ENCODE measurements at places on chromosomes 3 and 15. TPM values are rescaled to one million over a fixed set of nuclear protein-coding genes. Genes with fewer than 3 reads are reported as not detected.

- DNase-seq, result no peak
Observed at GRCh38 chr3:166296179-166296783, 459.1 kb upstream of the BCHE start.

Gene GCSAM
- 3.0 TPM for total RNA-seq

- DNase-seq, result no peak
Observed at GRCh38 chr3:43207628-43208085, 78.7 kb upstream of the SNRK start.

- no peak for DNase-seq
Observed at GRCh38 chr3:145266368-145266767, 894.6 kb downstream of the PLOD2 start.

DNA sequence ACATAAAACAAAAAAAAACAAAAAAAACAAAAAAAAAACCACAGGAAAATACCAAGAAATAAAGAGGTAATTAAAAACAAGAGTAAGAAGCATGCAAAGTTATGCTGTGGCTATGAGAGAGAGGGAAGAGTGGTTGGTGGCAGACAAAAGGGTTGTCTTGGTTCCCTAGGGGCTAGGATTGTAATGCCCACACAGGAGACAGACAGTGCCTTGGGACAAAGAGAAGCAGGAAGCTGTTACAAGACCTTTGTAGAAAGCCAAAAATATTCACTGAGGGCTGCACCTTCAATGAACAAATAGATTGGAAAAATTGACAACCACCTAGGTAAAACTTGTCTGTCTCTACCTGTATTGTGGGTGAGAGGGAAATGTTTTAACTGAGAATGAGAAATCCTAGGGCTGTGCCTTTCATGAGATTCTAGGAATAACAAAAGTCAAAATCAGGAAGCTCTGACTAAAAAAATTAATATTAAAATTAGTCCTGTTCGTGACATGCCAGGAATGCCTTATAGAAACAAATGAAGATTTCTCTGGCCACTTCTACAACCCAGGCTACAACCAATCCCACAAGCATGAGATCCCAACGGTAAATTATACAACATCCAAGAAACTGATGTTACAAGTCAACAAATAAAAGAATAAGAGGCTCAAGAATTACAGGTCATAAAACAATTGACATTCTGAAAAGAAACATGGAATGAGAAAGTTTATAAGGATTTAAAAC is 45.0 kb upstream of the PRICKLE2 start:
- DNase-seq, result no peak

DNA sequence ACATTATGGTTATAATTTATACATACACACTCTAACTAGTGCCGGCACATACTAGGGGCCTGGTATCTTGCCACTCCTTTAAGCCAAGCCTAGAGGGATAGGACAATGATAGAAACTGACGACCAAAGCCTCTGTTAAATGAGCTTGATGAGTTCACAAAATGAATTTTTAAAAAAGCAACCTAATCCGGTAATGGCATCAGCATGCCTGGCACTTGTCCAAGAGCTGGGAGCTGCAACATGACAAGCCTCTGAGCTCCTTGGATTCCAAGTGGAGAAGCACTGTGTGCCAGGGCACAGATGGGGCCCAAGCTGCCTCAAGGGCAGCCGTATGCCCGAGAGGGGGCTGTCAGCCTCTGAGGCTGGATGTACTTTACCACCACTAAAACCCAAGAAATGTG is 9.7 kb downstream of the ETV5 start:
- DNase-seq, result no peak

Gene CPLX3
- 0.11 TPM for total RNA-seq
